ENCODE measurements at places on chromosomes 2 and 18.

DNA sequence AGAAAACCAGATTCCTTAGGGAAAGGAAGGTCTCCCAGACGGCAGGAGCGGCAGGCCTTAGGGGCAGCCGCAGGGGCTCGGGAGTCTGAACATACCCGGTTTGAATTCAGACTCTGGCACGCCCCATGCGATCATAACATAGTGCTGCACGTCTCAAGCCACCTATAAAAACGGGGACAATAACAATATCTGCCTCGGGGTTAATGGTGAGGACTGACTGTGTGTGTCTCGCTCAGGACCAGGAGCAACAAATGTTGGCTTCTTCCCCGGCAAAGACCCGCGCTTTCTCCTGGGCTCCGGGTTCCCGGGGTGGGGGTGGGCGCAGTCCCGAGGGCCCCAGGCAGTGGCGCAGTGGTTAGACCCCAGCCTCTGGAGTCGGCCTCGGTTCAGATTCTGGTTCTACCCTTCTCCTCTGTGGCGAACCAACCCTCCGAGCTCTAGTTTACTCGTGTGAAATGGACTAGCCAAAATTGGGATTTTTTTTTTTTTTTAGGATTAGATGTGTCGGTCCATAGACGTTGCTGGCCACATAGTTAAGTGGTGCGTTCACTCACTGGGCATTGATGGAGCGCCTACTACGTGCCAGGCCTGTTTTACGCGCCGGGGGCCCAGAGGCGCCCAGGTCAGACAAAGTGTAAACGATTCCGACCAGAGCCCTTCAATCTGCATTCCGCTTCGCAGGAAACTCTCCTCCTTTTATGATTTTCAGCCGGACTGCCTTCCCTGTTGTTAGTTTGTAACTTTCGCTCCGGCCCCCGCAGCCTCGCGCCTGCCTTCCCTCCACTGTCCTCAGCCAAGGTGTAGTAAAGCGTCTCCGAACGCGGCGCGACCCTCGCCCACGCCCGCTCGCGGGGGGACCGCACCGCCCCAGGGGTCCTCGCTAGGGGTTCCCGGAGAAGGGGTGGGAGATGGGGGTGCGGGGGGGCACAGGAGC is 820 bp upstream of the SH3BP4 start:
- DNase-seq = no peak

DNA sequence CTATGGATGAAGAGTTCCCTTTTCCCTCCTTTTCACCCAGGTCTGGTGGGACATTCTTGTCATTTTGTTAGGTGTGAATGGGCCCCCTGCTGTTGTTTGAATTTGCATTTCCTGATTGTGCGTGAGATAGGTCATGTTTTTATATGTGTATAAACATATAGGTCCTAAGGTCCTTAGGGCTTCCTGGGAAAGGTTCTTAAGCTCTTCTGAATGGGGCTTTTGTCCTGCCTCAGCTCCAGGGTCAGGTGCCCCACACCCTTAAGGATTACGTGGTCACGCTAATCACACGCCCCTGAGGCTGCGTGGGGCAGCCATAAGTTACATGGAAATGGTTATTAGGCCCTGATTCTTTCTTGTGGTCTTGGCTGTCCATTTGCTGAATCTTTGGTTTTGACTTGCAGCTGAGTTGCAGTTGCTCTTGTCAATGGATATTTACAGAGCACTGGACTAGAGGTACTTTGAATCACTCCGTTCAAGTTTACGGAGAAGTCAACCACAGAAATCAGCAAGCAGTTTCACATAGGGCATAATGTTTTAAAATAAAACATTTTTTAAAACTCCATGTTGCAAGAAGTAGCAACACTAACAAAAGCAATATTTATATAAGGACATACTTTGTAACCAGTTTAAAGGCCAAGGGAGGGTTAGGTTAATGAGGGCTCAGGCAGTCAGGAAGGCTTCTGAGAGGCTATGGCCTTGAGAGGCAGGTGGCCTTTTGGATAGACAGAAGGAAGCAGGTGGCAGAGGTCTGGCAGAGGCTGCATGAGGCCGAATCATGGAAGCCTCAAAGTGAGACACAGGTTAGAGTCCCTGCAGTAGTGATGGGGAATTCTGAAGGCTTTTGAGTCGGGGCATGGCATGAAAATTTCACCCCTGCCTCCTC is 24.2 kb downstream of the LIPG start:
- no peak for DNase-seq

DNA sequence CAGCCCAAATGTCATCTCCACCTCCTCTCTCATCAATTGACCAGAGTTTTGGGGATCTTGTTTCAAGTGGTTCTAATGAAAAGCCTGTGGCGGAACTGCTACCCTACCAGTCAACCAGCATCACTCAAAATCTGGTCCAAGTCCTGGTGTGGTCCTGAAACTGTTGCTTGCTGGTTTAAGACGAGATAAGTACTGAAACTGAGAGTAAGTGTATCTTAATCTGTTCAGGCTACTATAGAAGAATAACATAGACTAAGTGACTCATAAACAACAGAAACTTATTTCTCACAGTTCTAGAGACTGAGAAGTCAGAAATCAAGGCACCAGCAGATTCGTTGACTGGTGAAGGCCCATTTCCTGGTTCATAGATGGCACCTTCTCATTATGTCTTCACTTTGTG is 879 bp upstream of the GALNT5 start:
- no peak for DNase-seq

GRCh38 chr2:177241711-177242120 is 22.8 kb downstream of the NFE2L2 start:
- no peak for DNase-seq

DNA sequence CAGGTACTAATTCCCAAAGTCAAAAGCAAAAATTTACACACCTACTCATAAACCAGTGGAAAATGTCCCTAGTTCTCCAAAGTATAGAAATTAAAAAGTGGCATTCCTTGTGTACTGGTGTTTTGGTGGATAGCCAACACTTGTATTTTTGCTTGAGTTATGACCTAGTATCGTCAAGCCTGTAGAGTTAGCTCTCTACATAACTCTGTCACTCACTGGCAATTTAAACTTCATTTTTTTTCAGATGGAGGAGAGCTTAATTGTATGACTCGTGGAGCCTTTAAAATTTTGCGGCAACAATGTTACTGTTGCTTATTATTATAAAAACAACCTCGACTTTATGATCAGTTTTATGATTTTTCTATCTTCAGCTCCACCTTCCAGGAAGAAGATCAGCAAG is 58.7 kb downstream of the ITGB6 start:
- DNase-seq = no peak

DNA sequence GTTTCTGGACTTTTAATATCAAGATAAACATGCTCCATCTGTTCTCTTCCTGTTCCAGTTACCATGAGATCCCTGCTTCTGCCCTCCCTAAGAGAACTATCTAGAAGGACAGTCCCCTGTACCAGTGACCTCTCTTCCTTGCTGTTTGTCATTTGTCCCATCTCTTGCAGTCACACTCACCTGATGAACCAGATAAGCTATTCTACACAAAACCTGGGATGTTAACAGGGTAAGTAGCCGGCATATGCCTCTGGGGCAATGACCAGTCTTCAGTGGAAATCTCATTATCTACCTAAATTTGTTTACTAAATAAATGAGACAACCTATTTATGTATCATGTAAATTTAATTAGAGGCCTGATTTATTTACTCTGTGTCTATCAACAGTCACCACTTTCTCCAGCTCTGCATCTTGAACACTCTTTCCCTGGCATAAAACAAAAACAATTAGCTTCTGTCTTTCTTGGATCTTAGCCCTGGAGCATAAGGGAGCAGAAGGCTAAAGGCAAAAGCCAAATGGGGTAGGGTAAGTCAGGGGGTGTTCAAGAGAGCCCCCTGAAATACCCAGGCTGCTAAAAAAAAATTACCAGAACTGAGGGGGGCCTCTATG is 337.7 kb downstream of the ALK start:
- DNase-seq = no peak

DNA sequence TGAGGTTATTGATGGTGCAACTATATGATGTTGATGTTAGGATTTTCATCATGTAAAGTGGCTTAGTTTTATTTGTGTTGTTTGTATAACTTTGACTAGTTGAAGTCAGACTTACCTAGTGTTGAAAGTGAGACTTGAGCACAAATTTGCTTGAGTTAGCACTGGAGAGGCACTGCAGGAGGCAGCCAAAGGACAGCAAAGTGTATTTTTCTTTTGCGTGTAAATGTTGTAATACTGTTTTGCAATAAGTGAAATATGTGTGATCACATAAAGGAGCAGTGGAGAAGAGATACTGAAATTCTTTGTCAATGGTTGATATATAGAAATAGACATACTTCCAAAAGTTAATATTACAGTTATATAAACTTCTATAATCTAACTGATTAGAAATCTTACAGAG is 332.0 kb upstream of the RAB12 start:
- DNase-seq = no peak

GRCh38 chr2:219430633-219431615 is 3.7 kb upstream of the SPEG start:
- no peak for DNase-seq

- no peak for DNase-seq
These were observed 41.1 kb upstream of the RALBP1 start for GRCh38 chr18:9434122-9434701.

DNA sequence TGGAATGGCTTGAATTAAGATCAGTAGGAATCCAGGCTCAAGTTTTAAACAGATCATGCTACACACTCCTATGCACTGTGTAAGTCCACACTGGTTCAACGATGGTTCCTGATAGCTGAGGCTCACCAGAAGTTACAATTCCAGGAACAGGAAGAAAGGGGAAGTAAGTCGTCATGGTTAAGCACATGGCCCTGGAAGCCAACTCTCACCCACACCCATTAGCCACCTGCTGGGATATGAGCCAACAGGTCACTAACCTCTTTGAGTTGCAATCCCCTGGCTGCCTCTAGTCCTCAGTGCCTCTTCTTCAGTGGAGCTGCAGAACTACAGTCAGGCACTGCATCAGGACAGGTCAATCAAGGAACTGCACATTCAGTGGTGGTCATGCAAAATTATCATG is 133.5 kb downstream of the TMEM182 start:
- DNase-seq = no peak

GRCh38 chr2:138827426-138828054 is 47.4 kb upstream of the NXPH2 start:
- no peak for DNase-seq

DNA sequence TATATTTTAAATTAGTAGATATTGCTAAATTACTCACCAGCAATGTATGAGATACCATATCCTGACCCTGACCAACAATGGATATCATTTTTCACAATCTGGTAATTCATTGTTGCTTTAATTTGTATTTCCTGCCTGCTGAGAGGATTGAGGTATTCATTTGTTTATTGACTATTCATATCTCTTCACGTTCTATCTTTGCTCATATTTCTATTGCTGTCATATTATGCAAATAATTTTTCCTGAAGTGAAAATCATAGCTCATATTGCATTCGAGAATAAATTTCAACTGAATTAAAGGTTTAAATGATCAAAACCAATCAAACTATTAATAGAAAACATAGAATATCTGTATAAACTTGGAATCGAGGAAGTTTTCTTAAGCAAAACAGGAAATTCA is 31.0 kb downstream of the INO80D start:
- no peak for DNase-seq

DNA sequence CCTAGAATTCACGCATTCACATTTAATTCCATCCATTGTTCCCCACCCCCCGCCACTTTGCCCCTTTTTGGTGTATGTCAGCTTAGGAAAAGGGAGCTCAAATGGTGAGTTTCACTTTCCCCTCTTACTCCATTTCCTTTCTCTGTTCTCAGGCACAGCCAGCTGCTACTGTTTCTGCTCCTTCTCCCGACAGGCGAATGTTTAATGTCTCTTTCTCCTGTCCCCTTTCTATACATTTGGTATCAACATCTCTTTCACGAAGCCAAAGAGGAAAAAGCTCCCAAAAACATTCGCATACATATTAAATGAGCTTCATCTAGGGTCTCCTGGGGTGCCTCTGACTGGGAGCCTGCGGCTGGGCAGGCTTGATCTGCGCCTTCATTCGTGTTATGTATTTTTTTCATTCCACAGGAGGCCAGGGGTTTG is 124.2 kb upstream of the SATB2 start:
- no peak for DNase-seq

GRCh38 chr2:176128982-176129796 is at the start of gene HOXD8:
TSS of gene HOXD8 (plus strand) at chr2:176129705. CDS start at chr2:176130367, 662 bp downstream.
- no peak for DNase-seq

DNA sequence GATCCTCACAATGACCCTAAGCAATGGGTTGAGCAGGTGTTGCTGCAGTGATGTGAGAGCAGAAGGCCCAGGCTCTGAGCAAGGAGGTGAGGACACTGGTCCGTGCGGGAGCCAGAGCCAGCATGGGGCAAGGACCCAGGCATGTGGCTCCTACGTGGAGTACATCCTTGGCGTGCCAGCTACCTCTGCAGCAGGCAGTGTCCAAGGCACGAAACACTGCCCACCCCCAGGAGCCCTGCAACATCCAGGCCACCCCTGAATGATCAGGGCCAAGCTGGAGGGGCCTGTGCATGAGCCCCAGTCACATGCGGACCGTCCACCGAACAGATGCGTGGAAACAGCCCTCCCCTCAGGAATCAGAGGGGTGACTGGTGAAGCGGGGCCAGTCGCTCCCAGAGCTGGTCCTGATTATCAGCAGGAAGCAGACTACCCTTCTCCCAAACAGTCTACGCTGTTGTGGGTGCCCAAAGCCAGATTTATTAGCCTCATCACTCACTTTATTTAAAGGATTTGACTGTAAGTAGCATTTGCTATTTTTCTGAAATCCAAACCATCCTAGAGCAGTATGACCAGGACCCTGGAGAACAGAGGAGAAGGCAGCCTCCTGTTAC is 16.8 kb downstream of the CELF4 start:
- no peak for DNase-seq

GRCh38 chr2:65300134-65300760 is 72.6 kb downstream of the ACTR2 start:
- DNase-seq = no peak

GRCh38 chr2:197786010-197786877 is 1.1 kb upstream of the BOLL start:
- peak; percentile 59 for DNase-seq

GRCh38 chr2:219023045-219023605 is 18.2 kb downstream of the CFAP65 start:
- DNase-seq = no peak

DNA sequence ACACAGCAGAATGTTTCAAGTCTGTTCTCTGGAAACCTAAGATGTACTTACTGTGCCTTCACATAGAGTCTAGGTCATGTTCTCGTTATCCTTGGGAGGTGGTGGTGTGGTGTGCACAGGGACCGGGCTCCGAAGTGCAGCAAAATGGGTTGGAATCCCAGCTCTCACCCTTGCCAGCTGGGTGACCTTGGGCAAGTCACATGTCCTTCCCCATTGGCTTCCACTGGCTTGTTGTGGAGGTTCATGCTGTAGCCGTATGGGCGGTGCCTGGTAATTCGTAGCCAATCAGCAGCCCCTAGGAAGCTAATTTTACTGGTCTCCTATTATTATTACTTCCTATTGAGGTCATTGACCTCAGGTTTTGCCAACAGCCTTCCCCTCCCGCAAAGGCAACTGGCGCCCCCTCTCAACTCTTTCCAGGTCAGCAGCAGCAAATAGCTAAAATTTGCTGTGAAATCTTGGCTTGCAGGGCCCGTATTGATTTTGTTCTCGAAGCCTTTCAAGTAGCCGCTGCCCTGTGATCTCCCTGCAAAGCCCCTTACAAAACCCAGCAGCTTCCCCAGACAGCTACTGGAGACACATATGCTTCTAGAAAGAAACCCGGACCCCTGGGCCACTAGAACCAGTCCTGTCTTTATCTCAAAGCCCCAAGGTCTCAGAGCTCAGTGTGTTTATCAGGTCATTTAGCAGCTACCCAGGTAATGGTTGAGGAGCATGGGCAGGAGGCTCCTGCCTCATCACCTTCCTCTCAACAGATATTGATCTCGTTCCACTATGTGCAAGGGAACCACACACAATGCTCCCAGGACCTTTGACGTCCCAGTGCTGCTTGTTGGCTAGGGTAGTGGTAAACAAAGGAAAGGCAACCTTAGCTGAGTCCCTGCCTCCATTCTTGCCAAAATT is 66.5 kb upstream of the SLC1A4 start:
- DNase-seq = no peak
